ENCODE measurements at places on chromosomes 2 and 18.

DNA sequence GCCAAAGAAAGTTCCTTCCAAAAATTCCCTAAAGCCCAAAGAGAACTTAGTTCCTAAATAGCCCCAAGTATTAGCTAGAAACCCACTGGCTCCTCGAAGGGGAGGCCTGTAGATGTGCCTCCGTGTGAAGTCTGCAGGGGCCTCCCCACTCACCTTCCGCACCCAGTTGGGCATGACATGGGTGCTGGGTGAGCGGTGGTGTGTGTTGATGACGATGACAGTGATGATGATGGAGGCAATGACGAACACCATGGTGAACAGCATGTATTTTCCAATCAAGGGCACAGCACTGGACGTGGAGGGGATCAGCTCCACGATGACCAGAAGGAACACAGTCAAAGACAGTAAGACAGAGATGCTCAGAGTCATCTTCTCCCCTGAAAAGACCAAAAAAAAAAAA, 14.5 kb downstream of the CHRNA1 start:
- DNase-seq = no peak

GRCh38 chr2:239724194-239724849, 300.8 kb downstream of the NDUFA10 start:
- DNase-seq = no peak

DNA sequence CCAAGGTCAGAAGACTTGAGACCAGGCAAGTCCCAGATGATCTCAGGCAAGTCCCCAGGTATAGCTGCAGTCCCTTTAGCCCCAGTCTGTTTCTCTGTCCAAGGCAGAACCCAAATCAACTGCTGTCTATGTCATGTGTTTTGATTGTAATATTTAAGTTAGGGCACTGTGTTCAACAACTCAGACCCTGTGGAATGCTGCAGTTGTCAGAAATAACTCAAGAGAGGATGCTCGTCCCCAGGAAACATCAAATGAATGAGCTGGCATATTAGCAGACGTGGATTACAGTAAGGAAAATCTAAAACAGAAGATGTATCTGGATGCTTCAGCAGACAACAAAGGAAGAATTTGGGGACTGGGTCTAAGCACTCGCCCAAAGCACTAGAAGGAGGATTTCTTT, 70.1 kb downstream of the BCL11A start:
- DNase-seq = peak; percentile 46

DNA sequence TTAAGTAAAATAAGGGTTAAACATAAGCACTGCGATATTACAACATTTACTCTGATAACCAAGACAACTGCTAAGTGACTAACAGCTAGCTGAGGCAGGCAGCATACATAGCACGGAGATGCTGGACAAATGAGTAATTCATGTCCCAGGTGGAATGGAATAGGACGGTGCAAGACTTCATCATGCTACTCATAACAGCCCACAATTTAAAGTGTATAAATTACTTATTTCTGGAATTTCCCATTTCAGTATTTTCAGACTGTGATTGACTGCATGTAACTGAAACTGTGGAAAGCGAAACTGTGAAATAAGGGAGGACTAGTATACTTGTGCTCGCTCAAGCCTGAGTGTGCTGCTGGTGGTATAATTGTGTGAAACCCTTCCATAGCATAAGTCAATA, 12.9 kb downstream of the IER3IP1 start:
- no peak for DNase-seq

DNA sequence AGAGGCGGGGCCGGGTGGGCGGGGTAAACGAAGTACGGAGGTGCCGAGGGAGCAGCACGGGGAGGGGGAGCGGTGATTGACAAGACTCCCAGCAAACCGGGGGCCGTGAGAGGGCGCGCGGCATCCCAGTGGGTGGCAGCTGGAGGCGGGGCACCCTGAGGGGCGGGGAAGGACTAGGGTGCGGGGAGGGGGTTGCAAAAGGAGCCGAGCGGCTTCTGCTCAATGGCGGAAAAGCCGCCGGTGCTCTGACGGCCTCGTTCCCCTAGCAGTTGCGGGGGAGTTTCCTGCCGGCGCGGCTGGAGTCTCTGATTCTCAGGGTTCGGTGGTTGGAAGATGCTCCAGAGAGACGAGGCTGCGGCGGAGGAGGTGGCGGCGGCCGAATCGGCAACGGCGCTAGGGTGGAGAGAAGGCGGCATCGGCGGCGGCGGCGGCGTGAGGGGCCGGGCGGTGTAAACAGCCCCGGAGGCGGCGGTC, at the start of gene PPM1B:
PPM1B (plus strand) TSS at position 195 of the 474 bp plus-strand sequence. CDS start 32,325 bp downstream, outside the sequence.
- DNase-seq = peak; percentile 96

DNA sequence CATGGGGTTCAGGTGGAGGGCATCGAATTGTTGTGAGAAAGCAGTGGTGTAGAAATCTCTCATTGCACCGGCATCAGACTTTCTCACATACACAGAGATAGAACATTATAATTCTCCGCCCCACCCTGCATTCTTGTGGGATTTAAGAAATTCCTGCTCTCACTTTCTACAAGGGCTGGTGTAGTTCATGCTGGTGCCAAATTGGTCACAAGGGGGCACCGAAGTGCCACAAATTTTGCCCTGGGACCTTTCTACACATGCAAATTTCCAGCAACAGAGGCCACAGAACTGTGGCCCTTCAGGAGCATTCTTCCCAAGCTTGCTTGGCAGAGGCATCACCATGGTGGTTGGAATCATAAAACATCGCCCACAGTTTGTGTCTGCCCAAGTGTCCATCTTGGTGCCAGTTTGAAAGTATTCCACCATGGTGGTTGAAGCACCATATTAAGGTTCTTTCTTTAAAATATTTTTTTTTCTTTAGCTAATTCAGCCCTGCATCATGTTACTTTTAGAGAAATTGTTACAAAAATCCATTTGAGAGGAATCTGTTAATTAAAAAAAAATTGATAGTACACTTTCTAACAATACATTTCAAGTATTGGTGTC, 521.2 kb upstream of the FANCL start:
- DNase-seq = peak; percentile 44

GRCh38 chr2:159093497-159093896, 125.1 kb downstream of the TANC1 start:
- DNase-seq = no peak

DNA sequence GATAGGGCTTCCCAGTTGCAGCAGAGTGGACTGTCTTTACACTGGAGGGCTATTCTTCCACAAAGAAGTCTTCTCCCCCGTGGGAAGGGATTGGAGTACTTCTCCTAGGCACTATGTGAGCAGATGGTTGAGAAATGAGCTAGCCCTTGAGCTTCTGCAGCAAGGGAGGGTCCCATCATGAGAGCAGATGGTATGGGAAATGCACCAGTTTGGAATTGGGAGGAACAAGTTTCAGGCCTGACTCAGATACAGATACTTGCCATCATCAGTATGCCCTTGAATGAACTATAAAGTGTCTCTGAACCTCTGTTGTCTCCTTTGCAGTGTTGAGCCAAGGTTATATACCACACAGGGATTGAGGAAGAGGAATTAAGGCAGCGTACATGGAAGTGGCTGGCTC, 757.4 kb downstream of the RNF144A start:
- no peak for DNase-seq

DNA sequence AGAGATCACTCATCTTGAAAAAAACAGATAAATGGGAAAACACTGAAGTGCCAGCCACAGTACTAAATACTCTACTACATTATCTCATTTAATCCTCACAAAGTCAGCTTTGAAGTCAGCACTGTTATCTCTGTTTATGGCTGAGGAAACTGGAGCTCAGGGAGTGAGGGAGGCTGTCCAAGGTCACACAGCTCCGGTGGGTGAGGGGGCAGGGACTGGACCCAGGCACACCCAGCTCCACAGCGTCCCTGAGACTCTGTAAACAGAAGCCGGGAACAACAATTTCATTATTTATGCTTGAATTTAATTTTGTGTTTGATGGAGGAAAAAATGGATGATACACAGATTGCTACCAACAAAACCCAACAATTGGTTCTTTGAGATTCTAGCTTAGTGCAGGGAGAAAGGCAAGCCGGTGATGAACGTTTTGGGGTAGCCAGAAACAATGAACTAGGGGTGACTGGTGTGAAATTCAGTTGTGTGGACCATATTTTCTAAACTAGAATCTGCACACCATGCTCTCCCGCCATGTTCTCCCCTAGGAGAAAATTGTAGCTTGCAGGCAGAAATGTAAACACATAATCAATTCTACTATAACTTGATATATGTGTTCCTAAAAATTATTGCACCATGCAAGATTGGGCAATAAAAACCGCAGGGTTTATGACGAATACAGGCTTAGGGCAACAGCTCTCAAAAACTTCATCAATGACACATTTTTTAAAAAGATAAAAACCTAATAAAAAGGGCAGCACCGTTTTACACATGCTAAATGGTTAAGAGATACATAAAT, at the start of gene GREB1:
GREB1 (plus strand) TSS at position 768 of the 793 bp plus-strand sequence. CDS start 22,570 bp downstream, outside the sequence.
- DNase-seq = no peak

DNA sequence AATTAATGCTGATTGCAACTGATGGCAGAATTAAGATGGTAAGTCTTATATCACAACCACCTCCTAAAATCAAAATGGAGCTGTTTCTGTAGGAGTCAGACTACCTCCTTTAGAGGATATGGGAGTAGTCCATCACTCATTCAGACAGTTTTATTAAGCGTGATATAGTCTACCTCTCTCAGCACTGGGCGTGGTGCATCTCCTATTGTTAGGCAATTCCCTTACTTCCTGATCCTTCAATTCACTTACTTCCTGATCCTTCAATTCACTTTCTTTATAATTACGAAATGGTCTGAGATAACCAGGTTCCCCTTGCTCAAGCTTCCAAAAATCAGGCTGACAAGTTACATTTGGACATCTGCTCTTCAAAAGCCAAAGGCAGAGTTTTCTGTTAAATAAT, 31.9 kb downstream of the ATP8B1 start:
- DNase-seq = no peak

- DNase-seq = no peak
Measured at GRCh38 chr2:204250692-204251091, 294.6 kb upstream of the PARD3B start.

DNA sequence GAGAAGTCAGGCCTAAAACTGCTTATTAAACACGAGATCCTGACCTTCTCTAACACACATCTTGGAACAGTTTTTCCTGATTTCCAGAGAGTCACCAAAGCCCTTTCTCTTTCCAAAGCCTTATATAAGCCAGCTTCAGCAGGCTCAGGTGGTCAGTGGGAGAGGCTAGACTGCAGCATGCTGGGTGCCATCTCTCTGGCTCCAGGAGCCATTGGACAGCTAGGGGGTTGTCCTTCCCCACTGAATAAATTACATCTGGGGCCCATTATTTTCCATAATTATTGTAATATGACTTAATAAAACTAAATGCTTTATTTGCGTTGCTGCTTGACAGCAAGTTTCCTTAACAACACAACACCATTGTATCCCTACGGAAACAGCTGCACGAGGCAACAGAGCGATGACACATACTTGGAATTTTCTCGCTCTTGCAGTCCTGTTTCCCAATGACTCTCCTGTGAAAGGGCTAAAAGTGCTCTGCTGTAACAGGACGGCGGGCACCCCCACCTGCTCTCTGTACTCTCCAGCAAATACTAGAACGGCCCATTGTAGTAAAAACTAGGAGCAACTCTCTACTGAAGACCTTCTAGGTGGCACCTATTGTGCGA, 160.6 kb downstream of the RNF144A start:
- DNase-seq = no peak

DNA sequence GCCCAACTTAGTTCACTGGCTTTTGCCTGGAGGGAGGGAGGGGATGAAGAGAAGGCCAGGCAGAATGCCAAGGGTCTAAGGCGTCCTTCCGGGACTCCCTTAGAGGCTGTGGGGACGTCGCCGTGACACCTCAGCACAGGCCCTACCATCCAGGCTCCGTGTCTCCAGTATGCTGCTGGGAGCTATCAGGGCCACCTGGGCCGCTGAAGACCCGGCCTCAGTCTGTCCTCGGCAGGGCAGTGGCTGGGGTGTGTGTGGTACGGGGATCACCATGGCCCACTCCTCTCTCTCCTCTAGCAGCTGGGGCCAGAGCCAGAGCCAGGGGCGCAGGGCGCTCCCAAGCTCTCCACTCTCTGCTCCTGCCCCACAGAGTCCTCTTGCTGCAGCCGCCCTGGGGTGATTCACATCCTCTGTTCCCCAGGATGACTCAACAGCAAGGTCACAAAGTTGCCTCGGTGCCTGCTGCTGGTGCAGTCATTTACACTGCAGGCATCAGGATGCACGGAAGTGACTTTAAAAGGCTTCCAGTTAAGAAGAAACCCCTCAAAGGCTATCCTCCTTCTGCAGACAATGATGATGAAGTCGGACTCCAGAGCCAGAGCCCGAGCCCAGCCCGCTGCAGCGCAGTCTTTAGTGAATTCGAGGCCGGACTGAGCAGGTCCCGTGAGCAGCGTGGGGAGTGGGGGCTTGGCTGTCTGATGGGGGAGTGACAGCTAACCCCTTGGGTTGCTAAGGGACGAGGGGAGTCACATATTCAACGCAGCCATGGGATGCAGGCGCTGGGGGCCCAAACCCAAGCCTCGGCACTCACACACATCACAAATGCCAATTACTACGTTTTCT, 31.9 kb downstream of the SNORC start:
- DNase-seq = peak; percentile 96

DNA sequence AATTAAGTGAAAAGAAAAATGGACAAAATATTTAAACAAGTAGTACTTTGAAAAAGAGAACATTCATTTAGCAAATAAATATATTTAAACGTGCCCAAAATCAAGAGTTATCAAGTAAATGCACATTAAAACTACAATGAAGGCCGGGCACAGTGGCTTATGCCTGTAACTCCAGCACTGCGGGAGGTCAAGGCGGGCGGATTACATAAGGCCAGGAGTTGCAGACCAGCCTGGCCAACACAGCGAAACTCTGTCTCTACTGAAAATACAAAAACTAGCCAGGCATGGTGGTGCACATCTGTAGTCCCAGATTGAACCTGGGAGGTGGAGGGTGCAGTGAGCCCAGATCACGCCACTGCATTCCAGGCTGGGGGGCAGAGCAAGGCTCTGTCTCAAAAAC, 9.8 kb downstream of the STAM2 start:
- no peak for DNase-seq

DNA sequence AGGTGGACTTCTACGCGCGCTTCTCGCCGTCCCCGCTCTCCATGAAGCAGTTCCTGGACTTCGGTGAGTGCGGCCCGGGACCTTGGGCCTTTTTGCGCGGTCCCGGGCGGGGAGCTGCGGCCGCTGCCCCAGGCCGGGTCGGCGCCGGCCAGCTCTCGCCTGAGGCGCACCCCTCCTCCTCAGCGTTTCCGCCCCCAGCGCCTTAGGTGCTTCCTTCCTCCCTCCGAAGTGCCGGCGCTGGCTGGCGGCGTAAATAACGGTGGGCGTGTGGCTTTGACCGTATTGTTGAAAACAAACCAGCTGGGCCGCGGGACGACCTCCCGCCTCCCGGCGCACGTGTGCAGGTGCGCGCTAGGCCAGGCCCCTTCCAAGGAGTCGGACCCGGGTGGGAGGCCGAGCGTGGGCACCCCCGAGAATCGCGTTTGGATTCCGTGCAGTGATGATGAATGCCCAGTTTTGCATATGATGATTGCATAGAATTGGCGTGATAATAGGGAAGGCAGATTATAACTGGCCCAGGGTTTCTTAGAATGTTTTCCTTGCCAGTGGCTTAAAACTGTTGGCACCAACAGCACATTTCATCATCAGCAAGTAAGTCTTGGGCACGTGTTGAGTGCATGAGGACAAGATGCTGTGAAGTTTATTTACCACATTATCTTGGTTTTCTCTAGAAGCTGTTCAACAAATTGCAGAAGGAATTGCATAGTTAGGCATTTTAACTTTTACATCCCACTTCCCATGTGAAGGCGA, 569 bp downstream of the PDK1 start:
- peak; percentile 50 for DNase-seq

GRCh38 chr2:32290000-32290339, 12.3 kb downstream of the YIPF4 start:
- no peak for DNase-seq
